Effector CD4-positive, alpha-beta T cell (primary cell): ENCODE measurements at places on chromosomes 7 and 10.

DNA sequence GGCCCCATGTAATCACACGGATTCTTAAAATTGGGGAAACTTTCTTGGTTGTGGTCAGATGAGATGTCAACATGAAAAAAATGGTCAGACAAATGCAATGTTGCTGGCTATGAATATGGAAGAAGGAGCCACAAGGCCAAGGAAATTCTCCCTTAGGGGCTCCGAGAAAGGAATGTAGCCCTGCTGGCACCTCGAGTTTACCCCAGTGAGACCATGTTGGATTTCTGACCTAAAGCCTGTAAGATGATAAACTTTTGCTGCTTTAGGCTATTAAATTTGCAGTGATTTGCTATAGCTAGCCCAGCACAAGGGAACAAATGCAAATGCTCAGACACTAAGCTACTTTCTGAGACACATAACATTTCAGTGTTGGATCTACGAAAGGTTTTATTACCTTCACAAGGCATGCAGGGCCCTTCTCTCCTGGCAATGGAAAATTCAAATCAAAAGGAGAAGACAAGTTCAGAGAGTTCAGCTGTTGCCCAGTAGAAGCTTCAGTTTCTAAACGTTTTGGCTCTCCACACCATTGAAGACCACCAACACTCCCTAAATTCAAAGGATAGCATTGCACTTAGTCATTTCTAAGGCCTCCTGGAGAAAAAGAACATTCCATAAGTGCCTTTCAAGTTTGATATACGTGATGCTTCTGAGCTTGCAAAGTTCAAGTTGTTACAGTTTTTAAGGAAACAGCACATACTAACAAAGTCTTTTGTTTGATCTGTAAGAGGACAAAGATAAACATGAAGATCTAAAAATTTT is 23.4 kb downstream of the MCMBP start:
- no peak for DNase-seq

GRCh38 chr7:157295338-157295737 is 41.5 kb upstream of the DNAJB6 start:
- DNase-seq: no peak

DNA sequence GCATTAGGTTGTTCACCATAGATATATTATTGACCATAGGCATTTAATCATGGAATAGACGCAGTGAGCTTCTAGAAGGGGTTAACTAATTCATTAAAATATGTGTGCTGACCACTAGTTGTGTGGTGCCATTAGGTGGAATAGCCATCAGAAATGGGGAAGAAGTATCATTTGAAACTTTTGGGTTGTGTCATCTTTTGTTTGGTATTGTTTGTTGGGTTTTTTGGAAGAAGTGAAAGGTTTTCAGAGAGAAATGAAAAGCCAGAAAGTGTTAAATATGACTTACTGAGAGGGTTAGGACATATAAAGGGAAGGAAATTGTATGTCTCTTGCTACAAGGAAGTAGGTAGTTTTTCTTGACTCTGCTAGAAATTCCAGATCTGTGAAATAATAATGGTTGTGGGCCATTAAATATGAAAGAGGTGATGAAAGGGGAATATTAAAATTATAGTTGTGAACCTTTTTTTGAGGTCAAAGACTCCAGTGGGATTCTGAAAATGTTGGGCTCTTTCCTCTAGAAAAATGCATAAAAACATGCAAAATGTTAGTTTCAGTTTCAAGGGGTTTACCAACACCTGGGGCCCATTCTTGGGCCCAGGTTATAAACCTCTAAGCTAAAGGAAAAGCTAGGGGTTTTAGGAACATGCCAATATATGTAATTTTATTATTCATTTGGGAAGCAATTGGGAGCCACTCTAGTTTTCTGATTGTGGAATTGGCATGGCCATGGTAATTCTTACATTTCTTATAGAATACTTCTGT is 348.5 kb downstream of the BBS9 start:
- no peak for DNase-seq

- DNase-seq: no peak
Measured at GRCh38 chr10:6327961-6328698, 125.4 kb downstream of the PFKFB3 start.

DNA sequence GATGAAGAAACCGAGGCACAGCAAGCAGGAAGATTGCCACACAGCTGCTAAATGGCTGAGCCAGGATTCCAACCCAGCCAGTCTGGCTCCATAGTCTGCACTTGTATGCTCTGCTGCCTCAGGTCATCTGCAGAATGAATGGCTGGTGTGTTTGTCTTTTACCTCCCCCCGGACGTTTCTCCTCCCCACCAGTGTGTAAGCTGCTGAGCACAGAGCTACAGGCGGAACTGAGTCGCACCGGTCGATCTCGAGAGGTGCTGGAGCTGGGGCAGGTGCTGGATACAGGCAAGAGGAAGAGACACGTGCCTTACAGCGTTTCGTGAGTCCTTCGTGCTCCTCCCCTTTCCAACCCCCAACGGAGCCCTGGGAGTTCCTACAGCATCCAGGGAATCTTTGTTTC is 2.6 kb downstream of the CNPY4 start:
- no peak for DNase-seq

DNA sequence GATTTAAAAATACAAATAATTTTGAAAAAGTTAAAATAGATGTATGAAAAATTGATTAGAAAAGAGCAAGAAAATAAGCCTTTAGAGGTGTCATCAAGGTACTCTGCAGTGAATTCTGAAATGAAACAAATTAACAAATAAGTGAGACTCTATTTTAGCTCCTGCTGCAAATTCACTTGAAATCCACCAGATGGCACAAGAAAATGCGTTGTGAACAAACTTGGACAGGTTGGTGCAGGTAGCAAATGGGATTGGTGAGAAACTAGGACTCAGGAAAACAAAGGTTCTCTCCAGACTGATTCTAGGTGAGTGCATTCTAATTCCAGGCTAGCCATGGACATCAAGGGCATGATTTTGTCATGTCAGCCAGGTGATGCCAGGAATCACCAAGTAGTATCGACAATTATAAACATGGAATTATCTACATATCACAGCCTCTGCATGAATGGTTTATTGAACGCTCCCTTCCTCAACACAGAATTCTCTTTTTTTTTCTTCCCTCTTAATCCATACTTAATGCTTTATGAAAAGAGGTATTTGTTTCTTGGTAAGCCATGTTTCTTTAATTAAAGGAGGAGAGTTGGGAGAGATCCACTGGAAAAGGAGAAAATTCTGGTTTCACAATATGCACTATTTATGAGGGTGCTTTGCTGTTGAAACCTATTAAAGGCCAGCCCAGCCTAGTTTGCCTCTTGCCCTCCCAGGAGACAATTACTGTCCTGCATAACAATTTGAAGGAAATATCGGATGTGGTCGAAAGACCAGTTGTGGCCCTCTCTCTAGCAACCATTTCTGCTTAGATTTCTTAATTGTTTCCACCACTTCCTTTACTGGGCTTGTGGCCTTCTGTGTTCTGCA is 118.1 kb downstream of the ZNF365 start:
- DNase-seq: no peak

DNA sequence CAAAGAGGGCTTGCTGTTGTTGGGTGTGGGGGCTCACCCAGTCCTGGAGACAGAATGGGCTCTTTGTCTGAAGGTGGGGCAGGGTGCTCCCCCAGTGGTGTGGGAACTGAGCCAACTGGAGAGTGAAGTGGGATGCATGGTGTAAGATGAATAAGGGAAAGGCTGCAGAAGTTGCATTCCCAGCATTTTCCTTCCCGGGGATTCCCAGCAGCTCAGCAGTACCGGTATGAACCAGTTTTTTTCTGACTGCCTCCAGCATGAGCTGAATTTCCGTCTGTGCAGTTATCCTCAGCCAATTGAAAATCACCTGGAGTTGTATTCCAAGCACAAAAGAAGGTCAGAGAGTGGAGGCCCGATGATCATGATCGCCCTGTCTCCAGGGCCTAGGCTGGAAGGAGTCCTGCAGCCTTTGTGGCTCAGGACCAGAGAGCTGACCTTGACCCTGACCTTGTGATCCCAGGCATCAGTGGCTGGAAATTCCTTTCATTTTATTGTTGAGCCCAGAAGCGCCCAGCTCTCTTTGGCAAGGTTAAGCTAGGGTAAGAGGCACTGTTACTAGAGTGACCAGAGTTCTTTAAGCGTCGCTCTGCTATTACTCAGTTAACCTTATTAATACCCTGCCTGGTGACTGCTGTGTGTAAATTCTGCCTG is 33.4 kb downstream of the OGDH start:
- no peak for DNase-seq

DNA sequence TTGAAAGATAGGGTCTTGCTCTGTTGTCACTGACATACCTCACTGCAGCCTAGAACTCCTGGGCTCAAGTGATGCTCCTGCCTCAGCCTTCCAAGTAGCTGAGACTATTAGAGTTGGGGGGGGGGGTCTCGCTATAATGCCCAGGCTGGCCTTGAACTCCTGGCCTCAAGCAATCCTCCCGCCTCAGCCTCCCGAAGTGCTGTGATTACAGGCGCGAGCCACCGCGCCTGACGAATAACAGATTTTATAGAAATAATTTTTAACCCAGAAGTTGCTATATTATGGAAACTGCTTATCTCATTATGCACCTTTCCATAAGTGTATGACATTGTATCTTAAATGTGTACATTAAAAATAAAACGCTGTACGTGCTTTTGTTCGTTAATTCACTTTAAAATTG is 846 bp downstream of the ANKRD26 start:
- no peak for DNase-seq
